Keratinocyte (primary cell): ENCODE measurements at places on chromosomes 2 and 18. TPM values are rescaled to one million over a fixed set of nuclear protein-coding genes. Genes with fewer than 3 reads are reported as not detected.

NOL4 gene
- polyA plus RNA-seq, result not detected in 3 replicates

ALK gene
- polyA plus RNA-seq, result not detected in 3 replicates

RGPD3 gene
- polyA plus RNA-seq, result 0.06 to 0.09 TPM (median 0.06 TPM) in 3 replicates

GREB1 gene
- 0.02 to 0.13 TPM (median 0.03 TPM) in 3 replicates for polyA plus RNA-seq

WDR75 gene
- polyA plus RNA-seq, result 37.0 to 67.3 TPM (median 60.4 TPM) in 3 replicates

DNER gene
- polyA plus RNA-seq, result 7.5 to 11.0 TPM (median 8.5 TPM) in 3 replicates

MROH2A gene
- 0.17 to 0.37 TPM (median 0.33 TPM) in 3 replicates for polyA plus RNA-seq

ANKRD44 gene
- polyA plus RNA-seq, result 0.17 to 0.35 TPM (median 0.25 TPM) in 3 replicates

NDC80 gene
- 1.2 to 11.5 TPM (median 6.7 TPM) in 3 replicates for polyA plus RNA-seq

NPPC gene
- polyA plus RNA-seq, result not detected in 3 replicates

MAP2 gene
- 11.9 to 27.1 TPM (median 16.2 TPM) in 3 replicates for polyA plus RNA-seq

KCNG2 gene
- polyA plus RNA-seq, result not detected in 3 replicates

INHBB gene
- polyA plus RNA-seq, result 0.01 to 0.02 TPM in 2 of 3 replicates, not detected in the other
